NCI-H2029 (cell line): ENCODE measurements at places on chromosomes 3 and 15.
A peak's percentile ranks its signal among the peaks of the same experiment; 100 is the strongest.

DNA sequence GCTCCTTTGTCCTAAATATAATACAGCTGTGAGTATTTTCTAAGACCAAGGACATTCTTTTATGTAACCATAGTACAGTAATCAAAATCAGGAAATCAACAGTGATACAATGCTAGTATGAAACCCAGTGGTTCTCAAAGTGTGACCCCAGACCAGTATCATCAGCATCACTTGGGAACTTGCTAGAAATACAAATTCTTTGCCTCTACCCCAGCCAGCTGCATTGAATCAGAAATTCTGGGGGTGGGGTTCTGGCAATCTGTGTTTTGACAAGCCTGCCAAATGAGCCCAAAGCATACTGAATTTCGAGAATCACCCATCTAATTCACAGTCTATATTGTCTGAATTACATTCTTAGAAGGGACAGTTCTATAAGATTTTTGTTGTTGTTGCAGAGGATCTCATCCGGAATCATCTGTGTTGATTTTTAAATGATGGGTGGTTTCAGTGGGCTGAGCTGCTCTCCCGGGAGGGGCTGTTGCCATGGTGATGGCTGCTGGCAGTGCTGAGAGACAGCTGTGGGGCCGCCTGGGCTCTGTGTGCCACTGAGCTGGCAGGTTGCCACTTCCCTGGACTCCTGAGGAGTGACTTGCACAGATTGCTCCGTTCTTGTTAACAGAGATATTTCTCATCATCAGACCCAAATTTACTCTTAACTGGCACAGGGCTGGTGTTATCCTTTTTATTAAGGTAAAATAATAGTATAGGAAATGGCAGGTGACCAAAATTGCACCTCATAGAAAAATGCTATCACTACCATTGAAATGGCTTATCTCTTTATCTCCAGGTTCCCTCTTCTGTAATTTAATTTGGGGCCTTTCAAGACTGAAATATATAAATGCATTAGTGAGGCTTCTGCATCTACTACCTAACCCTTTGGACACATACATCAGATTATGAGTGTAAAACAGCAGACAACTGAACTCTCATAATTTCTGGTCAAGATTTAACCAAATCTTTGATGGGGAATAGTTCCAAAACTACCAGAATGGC, 56.5 kb downstream of the NEK11 start:
- peak; percentile 0 for DNase-seq

GRCh38 chr15:60928210-60928609, 300.9 kb downstream of the RORA start:
- DNase-seq, result no peak

DNA sequence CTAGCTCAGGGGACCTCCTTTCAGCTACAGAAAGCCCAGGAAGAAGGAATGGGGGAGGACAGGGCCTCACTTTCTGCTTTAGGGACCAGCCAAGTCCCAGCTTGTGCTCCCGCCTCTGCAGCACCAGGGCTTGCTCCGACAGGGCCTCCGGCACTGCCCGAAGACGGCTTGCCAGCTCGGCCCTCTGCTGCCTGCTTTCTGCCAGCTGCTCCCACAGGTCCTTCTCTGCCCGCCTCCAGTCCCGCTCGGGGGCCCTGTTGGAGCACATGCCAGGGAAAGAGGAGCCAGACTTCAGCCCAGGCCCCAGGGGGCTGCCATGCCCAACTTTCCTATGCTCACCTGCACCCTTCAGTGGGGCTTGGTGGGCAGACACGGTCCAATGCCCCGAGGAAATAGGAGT, 4.3 kb upstream of the CLK3 start:
- no peak for DNase-seq

DNA sequence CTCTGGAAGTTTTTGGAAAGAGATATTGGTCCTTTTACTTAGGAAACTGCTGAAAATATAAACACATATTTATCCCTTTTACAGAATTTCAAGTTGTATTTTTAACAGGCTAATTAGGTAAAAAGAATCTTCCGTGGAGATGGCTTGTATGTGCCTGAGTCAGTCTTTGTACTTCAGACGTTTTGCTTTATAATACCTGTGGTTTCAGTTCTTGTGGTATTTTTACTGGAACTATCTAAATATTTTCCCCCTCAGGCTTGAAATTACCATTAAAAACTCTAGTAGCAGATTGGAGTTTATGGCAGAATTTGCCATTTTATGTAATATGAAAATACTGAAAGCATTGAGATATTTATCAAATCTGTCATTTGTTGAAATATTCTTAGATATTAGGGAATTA, 151.6 kb upstream of the CGNL1 start:
- no peak for DNase-seq

DNA sequence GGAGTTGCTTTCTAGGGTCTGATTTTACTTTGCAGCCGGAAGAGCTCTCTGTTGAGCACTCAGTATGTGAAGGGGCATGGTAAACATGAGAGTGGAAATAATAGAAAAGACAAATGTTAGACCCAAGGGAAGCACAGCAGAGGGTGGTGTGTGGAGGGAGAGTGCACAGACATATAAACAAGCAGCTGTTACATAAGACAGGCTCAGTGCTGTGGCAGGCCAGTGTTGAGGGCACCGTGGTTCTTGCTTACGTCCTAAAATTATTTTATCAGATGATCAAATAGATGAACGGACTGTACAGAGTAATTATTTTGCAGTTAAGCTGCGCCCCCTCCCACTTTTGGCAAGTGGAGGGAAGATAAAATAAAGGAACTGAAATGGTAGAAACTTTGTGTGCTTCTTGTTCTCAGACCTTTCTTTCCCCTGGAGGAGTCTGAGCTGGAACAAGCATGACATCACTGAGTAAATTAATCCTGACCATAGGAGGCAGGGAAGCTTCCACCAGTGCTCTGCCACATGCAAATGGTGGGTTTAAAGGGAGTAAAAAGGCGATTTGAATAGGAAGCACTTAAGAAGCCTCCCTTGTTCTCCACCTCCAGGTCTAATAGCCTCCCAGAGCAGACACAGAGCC, 205.6 kb downstream of the IL20RB start:
- DNase-seq, result no peak

- no peak for DNase-seq
Measured at GRCh38 chr3:183560607-183561006, 5.1 kb upstream of the KLHL6 start.

DNA sequence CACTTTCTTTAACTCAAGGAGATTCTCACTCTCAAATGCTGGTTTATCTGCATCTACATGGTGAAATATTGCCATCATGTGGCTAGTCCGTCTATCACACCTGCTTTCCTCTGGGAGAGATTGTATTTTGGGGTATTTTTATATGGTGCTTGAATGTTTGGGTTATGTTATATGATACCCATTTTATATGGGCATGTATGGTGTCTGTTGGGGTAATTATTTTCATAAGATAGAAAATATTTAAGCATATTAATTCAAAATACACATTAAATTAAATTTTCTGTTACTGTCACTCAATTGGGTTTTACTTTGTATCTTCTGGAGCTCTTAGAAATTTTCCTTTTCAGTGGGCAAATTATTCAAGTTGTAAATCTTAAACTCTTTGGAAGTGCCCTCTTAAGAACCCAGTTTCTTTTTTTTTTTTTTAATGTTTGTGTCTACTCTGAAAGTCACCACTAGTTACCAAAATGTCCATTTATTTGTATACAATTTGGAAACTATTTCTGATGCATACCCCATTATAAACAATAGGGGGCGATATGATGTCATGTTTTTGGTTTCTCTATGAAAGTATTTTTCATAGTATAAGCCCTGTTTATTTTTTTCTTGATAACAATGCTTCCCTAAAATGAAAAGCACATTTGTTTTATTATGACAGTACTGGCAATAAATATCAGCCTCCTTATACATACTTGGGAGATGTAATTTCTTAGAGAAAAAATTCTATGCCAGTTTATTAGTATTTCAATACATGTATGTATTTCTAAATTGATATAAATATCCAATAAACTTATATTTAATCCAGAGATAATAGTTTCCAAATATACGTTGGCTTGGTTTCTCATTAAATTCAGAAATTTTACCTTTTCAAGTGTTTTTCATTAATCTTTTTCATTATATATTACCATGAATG, 36.1 kb upstream of the PLSCR5 start:
- DNase-seq, result no peak

DNA sequence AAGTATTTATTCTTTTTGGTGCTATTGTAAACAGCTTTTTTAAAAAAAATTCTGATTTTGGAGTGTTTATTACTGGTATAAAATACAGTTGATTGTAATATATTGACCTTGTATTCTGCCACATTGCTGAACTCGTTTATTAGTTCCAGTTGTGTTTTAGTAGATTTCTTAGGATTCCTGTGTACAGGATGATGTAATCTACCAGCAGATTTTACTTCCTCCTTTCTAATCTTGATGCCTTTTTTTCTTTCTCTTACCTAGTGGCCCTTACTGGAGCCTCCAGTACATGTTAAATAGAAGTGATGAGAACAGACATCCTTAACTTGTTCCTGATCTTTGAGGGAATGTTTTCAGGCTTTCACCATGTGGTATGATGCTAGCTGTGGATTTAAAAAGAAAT, 70.4 kb upstream of the KY start:
- DNase-seq, result no peak

DNA sequence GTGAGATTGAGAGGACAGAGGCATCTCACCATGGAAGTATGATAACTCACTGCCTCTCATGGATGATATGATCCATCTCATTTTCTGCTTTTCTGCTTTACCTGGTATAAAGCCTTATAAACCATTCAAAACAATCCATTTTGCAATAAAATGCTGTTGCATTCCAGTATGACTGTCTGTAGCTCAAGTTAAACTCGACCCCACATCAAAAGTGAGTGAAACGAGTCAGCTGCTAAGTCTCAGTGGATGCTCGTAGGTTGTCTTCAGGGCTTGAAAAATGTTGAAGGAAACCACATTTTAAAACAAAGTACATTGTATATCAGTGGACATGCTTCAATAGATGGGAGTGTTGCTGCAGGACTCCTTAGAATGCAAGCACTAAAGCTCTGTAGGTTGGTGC, 839.0 kb downstream of the TUSC7 start:
- no peak for DNase-seq

DNA sequence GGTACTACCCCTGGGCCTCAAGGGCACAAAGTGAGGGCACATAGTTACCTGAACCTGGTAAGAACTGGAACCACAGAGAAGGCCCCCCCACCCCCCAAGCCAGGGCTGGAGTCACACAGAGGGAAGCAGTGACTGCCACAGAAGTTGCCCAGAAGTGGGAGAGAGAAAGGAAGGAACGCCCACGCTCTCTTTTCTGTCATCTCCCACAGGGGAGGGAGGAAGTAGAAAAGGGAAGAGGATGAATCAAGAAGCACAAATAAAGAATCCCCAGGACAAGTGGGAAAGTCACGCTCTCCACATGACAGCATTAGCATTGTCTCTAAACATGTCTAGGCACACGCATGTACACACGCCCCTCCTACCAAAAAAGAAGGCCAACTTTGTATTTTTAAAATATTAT, 114.7 kb upstream of the FRMD4B start:
- no peak for DNase-seq

- DNase-seq, result no peak
Measured at GRCh38 chr3:101942356-101942755, 93.0 kb downstream of the NFKBIZ start.

DNA sequence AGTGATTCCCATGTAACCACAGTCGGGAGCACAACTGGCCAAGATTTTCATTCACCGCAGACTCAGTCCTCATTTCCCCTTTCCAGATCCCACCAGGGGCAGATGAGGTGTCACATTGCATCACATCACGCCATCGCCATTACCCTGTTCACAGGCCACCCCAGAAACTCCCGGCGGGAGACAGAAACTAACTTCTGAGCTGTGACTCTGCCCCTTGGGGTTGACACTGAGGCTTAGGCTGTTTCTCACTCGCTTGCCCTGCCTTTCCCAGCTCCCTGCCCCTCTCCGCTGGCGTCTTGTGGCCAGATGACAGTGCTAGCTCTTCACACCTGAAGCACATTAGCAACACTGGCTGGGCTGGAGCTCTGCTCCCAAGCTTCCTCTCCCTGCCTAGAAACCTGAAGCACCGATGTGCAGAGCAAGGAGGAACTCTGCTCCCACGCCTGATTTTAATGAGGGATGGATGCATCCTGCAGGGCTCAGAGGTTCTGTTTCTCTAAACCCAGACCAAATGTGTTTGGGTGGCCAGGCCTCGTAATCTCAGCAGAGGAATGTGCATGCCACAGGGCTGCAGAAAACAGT, 88.8 kb upstream of the CTDSPL start:
- DNase-seq, result no peak

DNA sequence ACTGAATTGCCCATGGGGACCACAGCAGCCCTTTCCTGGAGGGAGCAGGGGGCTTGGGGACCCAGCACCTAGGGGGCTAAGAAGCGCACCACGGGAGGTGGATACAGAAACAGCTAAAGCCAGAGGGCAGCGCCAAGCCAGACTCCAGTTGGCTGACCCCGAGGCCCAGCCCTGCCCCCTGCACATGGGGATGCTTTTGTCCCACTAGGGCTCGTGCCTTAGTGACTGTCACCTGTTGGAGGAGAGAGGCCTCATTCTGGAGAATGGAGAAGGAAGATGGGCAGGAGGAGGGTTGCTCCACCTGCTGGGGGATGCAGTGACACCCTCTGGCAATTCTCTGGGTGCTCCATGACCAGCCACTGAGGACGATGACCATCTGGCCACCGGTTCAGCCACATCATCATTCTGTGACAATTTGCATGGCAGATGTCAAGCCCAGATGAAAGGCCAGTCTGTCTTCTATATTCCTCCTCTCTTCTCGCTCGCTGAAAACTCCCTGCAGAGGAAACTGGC, 167.8 kb upstream of the TLE3 start:
- DNase-seq, result no peak

GRCh38 chr3:185250247-185250646, 3.6 kb downstream of the EHHADH start:
- DNase-seq, result no peak

GRCh38 chr3:108493862-108494261, 16.5 kb downstream of the MYH15 start:
- DNase-seq, result no peak

GRCh38 chr15:98927996-98928395, 79.6 kb downstream of the PGPEP1L start:
- DNase-seq, result no peak

DNA sequence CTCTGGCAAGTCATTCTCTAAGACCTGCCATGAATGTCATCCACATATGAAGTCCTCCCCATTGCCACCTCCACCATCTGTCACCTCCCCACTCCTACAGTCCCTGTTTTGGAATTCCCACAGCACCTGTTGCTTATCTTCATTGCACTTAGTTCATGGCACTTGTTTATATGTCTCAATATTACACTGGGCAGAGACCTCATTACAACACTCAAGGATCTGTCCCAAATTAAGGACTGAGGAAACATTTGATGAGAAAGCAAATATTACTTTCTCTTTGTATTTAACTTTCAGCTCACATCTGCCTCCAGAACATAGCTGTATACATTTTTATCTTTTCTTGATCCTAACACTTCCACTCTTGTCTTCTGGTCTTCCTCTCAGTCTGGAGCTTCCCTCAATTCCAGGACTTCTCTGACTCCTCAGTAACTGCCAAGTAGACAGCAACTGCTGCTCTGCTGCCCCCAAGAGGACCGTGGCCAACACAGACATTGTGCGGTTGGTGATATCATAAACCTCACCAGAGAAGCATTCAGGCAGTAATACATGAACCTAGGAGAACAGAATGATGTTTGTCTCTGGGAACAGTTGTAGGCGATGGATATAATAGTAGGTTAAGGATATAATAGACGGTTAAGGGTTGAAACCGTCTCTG, 45.0 kb upstream of the FGF12 start:
- peak; percentile 35 for DNase-seq

GRCh38 chr15:66824424-66824823, 122.4 kb downstream of the SMAD6 start:
- DNase-seq, result no peak
